ENCODE measurements at places on chromosomes 16 and 17.

DNA sequence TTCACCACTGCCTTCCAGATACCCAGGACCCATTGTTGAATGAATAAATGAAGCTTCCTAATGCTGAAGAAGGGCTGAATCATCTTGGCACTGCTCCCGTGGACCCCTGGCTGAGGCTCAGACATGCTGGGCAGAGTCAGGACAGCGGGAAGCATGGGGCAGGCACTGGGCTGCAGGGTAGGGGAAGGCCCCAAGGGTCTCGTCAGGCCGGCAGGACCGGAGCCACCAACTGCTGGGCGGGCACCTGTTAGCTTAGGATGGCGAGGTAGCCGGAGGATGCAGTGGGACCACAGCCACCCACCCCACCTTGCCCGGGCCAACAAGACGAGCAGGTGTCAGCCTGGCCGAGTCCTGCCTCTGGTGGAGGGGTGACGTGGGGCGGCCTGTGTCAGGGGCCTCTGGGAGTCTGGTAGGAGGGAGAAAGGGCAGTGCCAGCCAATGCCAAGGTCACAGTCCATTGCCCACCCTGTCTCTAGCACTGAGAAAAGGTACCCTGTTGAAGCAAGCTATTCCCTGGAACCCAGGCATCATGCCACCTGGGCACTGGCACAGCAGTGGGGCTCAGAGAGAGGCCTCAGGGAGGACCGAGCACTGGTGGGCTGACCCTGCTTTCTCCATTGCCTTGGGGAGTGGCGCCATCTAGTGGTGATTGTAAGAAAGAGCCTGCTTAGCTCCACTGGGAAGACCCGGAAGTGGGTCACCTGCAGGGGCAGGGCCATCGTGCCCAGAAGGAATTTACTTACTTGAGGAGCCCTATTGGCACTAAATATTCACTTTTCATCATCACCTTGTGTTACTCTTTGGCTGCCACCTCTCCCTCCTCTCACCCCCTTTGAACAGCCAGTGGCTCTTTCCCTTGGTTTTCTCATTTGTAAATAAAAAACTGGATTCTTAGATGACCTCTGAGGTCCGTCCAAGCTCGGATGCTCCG lies 3.0 kb upstream of the DLX3 start:
- DNase-seq: peak; percentile 81

- no peak for DNase-seq
Measured at GRCh38 chr16:71276589-71277334, 12.4 kb downstream of the CMTR2 start.

GRCh38 chr16:65406116-65406515 lies 284.3 kb upstream of the CDH11 start:
- no peak for DNase-seq

- DNase-seq: peak; percentile 41
Measured at GRCh38 chr17:45413498-45413923, 19.2 kb downstream of the ARHGAP27 start.

GRCh38 chr17:67043283-67043682 lies 1.1 kb upstream of the CACNG1 start:
- no peak for DNase-seq

GRCh38 chr17:58995247-58995940 lies 111.3 kb downstream of the TRIM37 start:
- DNase-seq: no peak

All from head of caudate nucleus (tissue), 42 donors.